ENCODE measurements at places on chromosomes 16 and 17.
A peak's percentile ranks its signal among the peaks of the same experiment; 100 is the strongest.

- H3K36me3 ChIP-seq, result no peaks in the 10 kb centered on the region
- no peak overlapping the region for H3K27ac ChIP-seq
- DNase-seq, result peak; percentile 80
- H3K4me1 ChIP-seq, result peaks cover 2% of the 10 kb centered on the region
- no peaks in the 10 kb centered on the region for H3K27me3 ChIP-seq
These were observed 8.8 kb upstream of the CNOT1 start for GRCh38 chr16:58638148-58639036.

GRCh38 chr17:10370016-10370608, 2.7 kb downstream of the MYH13 start:
- peaks cover 7% of the 10 kb centered on the region for H3K27me3 ChIP-seq
- H3K36me3 ChIP-seq, result no peaks in the 10 kb centered on the region
- no peak for DNase-seq
- no peak overlapping the region for H3K27ac ChIP-seq
- H3K4me3 ChIP-seq, result no peak overlapping the region

- H3K27ac ChIP-seq, result no peak overlapping the region
- peaks cover 40% of the 10 kb centered on the region for H3K36me3 ChIP-seq
- no peak overlapping the region for H3K4me3 ChIP-seq
These were observed 17.5 kb downstream of the MYBBP1A start for GRCh38 chr17:4537451-4538235.

GRCh38 chr16:48182979-48183537, 27.3 kb upstream of the ABCC12 start:
- H3K4me1 ChIP-seq, result no peaks in the 10 kb centered on the region
- DNase-seq, result no peak
- no peak overlapping the region for H3K27ac ChIP-seq
- no peak overlapping the region for H3K4me3 ChIP-seq
- no peaks in the 10 kb centered on the region for H3K36me3 ChIP-seq

- no peak for DNase-seq
- H3K36me3 ChIP-seq, result no peaks in the 10 kb centered on the region
- no peak overlapping the region for H3K4me3 ChIP-seq
- no peaks in the 10 kb centered on the region for H3K4me1 ChIP-seq
- H3K27me3 ChIP-seq, result no peaks in the 10 kb centered on the region
- no peak overlapping the region for H3K27ac ChIP-seq
These were observed 6.2 kb upstream of the SLC25A19 start for GRCh38 chr17:75295201-75296158.

Data from mesenchymal stem cell (in vitro differentiated cells and primary cell).